Neuronal stem cell (in vitro differentiated cells): ENCODE measurements at places on chromosomes 2 and 18.

- no peak for DNase-seq
These were observed 21.8 kb upstream of the DNAJC27 start for GRCh38 chr2:24993406-24994145.

DNA sequence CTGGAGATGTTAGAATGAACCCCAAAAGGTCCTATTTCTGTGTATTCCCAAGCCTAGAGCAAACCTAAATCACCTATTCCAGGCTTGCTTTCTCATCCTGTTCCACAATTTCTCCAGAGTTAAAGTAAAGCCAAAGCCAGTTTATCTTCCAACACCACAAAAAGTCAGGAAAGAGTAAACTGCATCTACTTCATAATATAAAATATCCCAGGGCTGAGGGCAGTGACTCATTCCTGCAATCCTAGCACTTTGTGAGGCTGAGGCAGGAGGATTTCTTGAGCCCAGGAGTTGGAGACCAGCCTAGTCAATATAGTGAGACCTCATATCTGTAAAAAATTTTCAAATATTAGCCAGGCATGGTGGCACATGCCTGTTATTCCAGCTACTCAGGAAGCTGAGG is 241.4 kb downstream of the CDH20 start:
- DNase-seq: no peak

DNA sequence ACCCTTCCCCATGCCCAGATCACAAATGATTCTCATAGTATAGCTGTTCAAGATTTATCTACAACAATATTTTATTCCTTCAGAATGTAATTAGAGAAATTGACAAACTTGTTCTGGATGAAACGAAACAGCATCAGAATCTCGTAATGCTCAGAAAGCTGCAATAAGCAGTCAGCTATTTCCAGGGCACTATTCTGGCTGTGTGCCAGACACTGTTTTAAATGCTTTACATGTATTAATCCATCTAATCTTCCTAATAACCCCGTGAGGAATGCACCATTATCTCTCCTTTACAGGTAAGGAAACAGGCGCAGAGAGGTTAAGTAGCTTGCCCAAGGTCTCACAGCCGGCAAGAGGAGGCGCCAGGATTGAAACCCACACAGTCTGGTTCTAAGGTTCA is 10.1 kb upstream of the LYPD6B start:
- DNase-seq: no peak

DNA sequence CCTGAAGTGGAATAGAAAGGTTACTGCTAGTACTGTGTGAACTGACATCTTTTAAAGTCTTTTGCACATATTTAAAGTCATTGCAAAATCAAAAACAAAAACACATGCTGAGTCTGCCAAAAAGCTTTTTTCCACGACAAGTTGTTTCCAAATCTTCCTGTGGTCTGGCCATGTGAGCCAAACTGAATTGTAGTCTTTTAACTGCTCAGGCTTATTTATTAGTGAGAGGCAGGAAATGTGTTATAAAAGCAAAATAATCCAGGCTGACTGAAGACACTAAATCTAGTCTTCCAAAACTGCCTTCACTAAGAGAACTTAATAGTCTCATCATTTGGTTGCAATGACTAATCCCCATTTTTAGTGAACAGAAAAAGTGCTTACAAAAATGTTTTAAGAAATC is 2.3 kb downstream of the KRCC1 start:
- DNase-seq: no peak

GRCh38 chr18:46917803-46918600 is 600 bp downstream of the KATNAL2 start:
- DNase-seq: no peak

DNA sequence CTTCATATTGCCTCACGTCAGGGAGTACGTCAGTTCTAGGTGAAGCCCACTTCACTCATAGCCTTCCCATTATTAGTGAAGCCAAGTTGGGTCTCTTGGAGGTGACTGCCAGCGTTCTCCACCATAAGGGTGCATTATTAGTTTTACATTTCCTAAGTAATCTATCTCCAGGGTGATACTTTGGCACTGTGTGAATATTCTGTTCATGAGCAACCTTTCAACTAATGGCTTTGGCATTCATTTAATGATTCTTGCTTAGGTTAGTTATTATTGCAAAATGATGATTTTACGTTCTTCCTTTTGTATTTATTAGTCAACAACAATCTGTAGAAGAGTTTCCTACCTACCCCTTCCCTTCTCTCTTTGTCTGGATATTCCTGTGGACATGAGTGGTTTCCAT is 97.5 kb downstream of the MAP4K4 start:
- DNase-seq: no peak

- no peak for DNase-seq
These were observed 274.8 kb upstream of the HS6ST1 start for GRCh38 chr2:128593518-128593878.

GRCh38 chr2:24749069-24749691 is 44.0 kb downstream of the PTRHD1 start:
- no peak for DNase-seq

DNA sequence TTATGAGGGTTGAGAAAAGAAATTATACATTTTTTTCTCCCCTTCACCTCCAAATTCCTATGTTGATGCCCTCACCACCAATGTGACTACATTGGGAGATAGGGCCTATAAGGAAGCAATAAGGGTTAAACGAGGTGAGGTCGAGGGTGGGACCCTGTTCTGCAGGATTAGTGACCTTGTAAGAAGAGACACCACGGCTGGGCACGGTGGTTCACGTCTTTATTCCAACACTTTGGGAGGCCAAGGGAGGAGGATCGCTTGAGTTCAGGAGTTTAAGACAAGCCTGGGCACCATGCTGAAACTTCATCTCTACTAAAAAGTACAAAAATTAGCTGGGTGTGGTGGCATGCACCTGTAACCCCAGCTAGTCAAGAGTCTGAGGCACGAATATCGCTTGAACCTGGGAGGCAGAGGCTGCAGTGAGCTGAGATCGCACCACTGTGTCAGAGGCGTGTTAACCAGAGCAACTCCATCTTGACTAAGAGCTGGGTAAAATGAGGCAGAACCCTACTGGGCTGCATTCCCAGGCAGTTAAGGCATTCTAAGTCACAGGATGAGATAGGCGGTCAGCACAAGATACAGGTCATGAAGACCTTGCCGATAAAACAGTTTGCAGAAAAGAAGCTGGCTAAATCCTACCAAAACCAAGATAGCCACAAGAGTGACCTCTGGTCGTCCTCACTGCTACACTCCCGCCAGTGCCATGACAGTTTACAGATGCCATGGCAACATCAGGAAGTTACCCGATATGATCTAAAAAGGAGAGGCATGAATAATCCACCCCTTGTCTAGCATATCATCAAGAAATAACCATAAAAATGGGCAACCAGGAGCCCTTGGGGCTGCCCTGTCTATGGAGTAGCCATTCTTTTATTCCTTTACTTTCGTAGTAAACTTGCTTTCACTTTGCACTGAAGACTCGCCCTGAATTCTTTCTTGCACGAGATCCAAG is 77.0 kb downstream of the NCAPH start:
- DNase-seq: no peak

- DNase-seq: no peak
These were observed 28.5 kb downstream of the CNDP1 start for GRCh38 chr18:74562775-74563174.

GRCh38 chr2:45728458-45728942 is 77.0 kb downstream of the PRKCE start:
- no peak for DNase-seq

- no peak for DNase-seq
These were observed 368.2 kb downstream of the ERBB4 start for GRCh38 chr2:212170382-212170781.

DNA sequence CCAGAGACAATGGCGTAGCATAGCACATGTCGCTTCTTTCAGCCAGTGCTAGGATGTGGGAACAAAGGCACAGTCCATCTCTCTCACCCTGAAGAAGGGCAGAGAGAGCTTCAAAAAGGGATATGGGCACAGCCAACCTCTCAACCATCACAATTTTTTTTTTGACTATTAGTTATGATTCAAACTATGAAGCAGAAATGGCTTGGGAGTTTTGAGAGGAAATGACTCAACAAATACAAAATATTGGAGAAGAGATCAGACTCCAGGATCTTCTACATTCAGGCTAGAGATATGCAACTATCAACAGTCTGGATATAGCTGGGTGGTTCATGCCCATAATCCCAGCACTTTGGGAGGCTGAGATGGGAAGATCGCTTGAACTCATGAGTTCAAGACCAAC is 109.1 kb downstream of the MCFD2 start:
- no peak for DNase-seq

DNA sequence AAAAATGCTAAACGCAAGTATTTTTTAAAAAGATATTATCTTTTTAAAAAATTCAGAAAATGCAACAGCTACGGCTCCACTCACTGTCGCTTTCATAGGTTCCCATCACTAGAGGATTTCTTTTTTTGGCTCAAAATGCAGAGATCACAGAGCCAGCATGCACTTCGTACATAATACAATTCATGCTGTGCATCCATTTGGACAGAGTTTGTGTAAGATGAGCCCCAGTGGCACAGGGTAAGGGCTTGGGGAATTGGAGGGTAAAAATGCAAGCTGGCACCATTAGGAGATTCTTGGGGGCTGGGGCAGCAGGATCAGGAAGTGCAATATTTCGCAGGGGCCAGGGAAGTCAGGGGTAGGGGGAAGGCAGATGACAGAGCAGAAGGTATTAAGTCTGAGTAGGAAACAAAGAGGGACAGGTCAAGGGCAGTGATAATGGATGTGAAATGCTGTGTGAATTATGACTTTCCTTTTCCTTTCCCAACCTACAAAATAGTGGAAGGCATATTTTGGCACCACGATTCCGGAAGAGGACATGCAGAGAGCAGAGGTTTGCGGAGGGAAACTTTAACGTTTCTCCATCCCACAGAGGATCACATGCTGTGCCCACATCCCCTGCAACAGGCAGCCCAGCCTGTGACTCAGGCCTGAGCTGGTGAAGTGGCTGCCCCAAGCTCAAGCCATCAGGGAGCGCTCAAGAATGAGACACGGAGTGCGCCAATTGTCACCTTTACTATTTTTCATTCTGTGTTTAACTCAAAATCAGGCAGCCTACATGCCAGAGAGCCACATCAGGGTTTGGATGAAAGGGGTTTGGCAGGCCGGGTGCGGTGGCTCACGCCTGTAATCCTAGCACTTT is 4.7 kb downstream of the CAPG start:
- DNase-seq: no peak

DNA sequence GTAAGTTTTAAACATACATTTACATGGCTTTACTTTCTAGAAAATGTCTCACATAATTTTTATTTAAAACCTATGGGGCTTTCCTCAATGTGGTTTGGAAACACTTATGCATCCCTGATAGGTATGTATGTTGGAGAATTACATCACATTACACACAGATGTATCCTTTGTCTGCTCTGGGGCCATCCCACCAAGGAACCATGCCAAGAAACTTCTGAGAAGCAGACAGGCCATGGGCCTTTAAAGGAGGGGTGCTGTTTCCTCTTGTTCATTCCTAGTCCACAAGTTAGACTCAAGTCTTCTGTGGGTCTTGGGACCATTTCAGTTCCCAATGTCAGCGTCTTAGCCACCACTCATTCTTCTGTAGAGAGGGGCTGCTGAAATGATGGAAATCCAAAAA is 162.0 kb upstream of the SETBP1 start:
- no peak for DNase-seq

DNA sequence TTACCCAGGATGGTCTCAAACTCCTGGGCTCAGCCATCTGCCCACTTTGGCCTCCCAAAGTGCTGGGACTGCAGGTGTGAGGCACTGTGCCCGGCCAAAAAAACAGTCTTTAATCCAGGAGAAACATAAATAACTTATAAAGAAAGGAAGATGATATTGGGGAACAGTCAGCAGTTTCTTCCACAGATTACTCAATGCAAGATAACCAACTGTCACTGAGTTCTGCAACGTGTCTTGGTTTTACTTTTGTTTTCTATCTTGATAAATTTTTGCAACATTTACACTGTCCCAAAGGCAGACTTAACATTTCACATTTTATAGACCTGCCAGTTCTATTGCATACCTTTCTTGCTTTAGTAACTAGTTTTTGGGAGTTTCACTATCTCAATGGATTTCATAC is 71.1 kb downstream of the ANKRD44 start:
- no peak for DNase-seq

DNA sequence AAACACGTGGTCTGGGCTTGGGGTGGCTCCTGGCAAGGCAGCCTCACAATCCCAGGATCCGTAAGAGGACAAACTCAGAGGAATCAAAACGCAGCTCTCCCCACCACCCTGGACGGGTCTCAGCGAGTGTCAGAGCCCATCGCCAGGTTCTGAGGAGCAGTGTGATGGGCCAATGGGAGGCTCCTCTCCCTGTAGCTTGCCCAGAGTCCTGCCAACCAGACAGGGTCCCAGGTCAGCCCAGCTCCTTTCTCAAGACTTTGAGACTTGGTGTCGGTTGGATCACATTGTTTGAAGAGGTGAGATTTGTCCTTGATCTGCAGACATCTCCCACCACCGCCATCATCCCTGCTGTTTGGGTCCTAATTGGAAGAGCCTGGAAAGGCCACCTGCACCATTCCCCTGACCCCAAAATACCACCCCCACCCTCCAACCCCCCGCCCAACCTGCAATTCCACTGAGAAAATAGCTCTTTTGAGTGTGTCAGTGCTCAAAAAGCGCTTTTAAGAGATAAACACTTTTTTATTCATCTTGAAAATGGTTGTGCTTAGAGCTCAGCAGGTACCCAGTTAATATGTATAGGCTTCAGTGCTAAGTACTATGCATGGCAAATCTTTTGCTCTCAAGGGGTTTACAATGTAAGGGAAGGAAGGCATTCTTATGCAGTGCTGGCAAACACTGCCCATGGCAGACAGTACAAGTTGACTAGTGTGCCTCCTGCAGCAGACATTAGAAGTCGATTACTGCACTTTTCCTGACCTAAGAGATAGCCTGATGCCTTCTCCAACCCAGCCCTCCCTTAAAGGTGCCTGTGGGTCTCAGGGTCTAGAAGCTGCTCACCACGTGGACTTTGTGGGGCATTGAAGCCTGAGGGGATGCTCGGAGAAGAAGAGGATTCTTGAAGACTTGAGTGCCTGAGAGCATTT is 50.6 kb downstream of the GLI2 start:
- no peak for DNase-seq

DNA sequence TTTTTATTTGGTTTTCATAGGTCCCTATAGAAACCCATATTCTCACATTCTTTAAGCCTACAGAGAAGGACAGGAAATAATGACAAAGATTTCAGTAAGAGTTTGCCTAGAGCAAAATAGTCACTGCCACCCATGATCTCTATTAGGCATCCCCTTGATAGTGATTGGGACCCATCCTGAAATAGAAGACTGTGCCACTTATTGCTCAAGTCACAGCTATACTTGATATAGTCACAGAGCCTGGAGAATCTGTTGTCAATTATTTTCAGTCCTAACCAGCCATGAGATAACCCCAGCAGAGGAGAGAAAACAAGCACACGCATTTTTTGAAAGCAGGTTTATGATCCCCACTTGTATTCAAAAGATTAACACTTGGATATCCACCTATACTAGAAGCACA is 8.2 kb downstream of the ERBB4 start:
- no peak for DNase-seq
